ENCODE measurements at places on chromosomes 12 and 14. TPM values are rescaled to one million over a fixed set of nuclear protein-coding genes. Genes with fewer than 3 reads are reported as not detected.

CISTR gene
- total RNA-seq = not detected

CORO1C gene
- 199 TPM for total RNA-seq

LIN7A gene
- 12.7 TPM for total RNA-seq

NEMP1 gene
- total RNA-seq = 3.8 TPM

ZNF268 gene
- 25.3 TPM for total RNA-seq

BCAT1 gene
- 136 TPM for total RNA-seq

CEP170B gene
- 9.0 TPM for total RNA-seq

CCDC38 gene
- not detected for total RNA-seq

PRPH gene
- 0.46 TPM for total RNA-seq

SERPINA9 gene
- total RNA-seq = not detected

PTPRR gene
- total RNA-seq = 0.09 TPM

All from smooth muscle cell of bladder (primary cell).